ENCODE measurements at places on chromosomes 1 and 21.
A peak's percentile ranks its signal among the peaks of the same experiment; 100 is the strongest.

GRCh38 chr1:97895278-97895677 is 25.6 kb downstream of the DPYD start:
- no peak overlapping the region for H3K27ac ChIP-seq
- no peak overlapping the region for H3K4me3 ChIP-seq
- H3K36me3 ChIP-seq, result no peaks in the 10 kb centered on the region
- no peaks in the 10 kb centered on the region for H3K4me1 ChIP-seq

GRCh38 chr1:18922319-18922726 is 20.0 kb upstream of the ALDH4A1 start:
- H3K27ac ChIP-seq, result no peak overlapping the region
- H3K4me3 ChIP-seq, result no peak overlapping the region
- DNase-seq, result no peak

DNA sequence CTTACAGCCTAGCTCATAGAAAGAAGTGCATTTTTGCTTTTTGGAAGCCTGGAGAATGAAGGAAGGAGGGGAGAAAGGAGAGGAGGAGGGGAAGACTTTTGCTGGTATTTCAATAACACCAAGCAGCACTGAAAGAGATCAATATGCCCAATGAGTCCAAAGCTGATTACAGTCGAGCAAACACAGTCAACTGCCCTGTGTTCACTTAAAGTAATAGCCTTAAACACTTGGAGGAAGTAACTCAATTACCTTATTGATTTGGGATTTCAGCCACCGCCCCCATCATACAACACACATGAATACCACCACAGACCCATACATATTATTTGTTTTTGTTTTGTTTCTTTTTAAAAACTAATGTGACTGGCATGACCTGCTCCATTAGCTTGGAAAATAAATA is 23.3 kb upstream of the RXRG start:
- no peaks in the 10 kb centered on the region for H3K36me3 ChIP-seq
- H3K27ac ChIP-seq, result no peak overlapping the region
- peaks cover 19% of the 10 kb centered on the region for H3K27me3 ChIP-seq
- no peak for DNase-seq
- H3K4me3 ChIP-seq, result no peak overlapping the region
- H3K4me1 ChIP-seq, result no peaks in the 10 kb centered on the region

DNA sequence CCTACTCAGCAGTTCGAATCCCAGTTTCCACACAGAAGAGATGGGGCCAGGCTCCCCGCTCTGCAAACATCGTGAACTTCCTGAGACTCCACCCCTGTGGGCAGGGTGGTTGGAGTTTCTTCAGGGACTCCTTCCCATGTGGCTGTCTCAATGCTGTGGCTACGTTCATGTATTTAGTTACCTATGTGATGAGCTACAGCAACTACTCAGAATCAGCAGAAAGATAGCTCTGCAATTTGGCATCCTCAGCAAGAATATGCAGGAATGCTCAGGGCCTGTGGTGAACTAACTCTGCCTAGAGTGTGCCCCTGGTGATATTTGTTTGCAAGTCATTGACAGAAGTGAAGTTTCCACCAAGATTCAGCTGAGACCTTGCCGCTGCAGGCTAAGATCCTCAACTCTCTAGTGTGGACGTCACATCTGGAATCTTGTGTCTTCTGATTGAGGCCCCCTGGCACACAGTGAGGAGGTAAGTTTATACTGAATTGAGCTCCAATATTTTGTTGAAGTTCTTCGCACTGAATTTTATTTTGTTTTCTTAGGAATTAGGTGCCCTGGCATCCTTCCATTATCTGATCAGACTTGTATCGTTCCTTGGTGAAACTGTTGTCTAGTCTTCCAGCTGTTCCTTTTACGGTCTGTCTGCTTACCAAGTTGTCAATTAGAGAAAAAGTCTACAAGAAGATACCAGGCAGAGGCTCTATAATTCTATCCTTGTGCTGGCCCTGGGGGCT is 8.2 kb upstream of the GLRX2 start:
- no peak overlapping the region for H3K4me3 ChIP-seq
- DNase-seq, result no peak
- no peaks in the 10 kb centered on the region for H3K27me3 ChIP-seq
- H3K36me3 ChIP-seq, result no peaks in the 10 kb centered on the region
- no peak overlapping the region for H3K27ac ChIP-seq

- H3K27ac ChIP-seq, result no peak overlapping the region
- H3K4me3 ChIP-seq, result no peak overlapping the region
- H3K4me1 ChIP-seq, result no peaks in the 10 kb centered on the region
- no peak for DNase-seq
- H3K36me3 ChIP-seq, result peaks cover 49% of the 10 kb centered on the region
These were observed 12.6 kb downstream of the ADIPOR1 start for GRCh38 chr1:202945483-202945882.

GRCh38 chr1:154270833-154271232 is 1.6 kb upstream of the HAX1 start:
- no peaks in the 10 kb centered on the region for H3K27me3 ChIP-seq
- no peak for DNase-seq
- H3K4me1 ChIP-seq, result peaks cover 17% of the 10 kb centered on the region
- H3K27ac ChIP-seq, result peak overlapping the region; percentile 95
- no peak overlapping the region for H3K4me3 ChIP-seq

- no peaks in the 10 kb centered on the region for H3K4me1 ChIP-seq
- no peaks in the 10 kb centered on the region for H3K36me3 ChIP-seq
- H3K27me3 ChIP-seq, result peaks cover 4% of the 10 kb centered on the region
- H3K4me3 ChIP-seq, result no peak overlapping the region
- no peak overlapping the region for H3K27ac ChIP-seq
These were observed 188.3 kb downstream of the ASTN1 start for GRCh38 chr1:176976225-176976624.

- H3K4me1 ChIP-seq, result peaks cover 26% of the 10 kb centered on the region
- no peak overlapping the region for H3K27ac ChIP-seq
- H3K4me3 ChIP-seq, result no peak overlapping the region
- no peak for DNase-seq
- peaks cover 1% of the 10 kb centered on the region for H3K36me3 ChIP-seq
These were observed 182.0 kb upstream of the RUNX1 start for GRCh38 chr21:35231090-35231489.

GRCh38 chr1:167126317-167126716 is 32.4 kb downstream of the STYXL2 start:
- no peaks in the 10 kb centered on the region for H3K36me3 ChIP-seq
- peaks cover 31% of the 10 kb centered on the region for H3K27me3 ChIP-seq
- no peak overlapping the region for H3K27ac ChIP-seq
- H3K4me1 ChIP-seq, result no peaks in the 10 kb centered on the region
